ENCODE measurements at places on chromosomes 1 and 21. TPM values are rescaled to one million over a fixed set of nuclear protein-coding genes. Genes with fewer than 3 reads are reported as not detected.

DNA sequence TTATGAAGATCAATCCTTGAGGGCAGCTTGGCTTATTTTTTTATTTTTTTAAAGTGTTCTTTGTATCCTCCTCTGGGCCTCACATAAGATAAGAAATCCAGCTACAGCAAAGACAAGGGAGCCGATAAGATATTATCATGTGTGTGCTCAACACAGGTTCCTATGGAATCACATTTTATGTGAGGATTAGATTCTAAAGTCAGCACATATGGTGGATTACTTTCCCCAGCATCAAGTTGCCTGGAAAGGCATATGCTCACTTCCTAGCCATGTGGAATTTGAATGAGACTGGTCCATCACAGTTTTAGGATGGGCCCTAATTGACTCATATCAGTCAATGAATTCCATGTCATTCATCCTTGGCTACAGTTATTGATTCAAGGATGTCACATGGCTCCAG, 456.9 kb upstream of the LRRC7 start:
- no peak overlapping the region for H3K4me3 ChIP-seq
- H3K27me3 ChIP-seq, result no peaks in the 10 kb centered on the region
- H3K27ac ChIP-seq, result no peak overlapping the region
- no peaks in the 10 kb centered on the region for H3K4me1 ChIP-seq
- no peaks in the 10 kb centered on the region for H3K36me3 ChIP-seq
- no peak for DNase-seq

DNA sequence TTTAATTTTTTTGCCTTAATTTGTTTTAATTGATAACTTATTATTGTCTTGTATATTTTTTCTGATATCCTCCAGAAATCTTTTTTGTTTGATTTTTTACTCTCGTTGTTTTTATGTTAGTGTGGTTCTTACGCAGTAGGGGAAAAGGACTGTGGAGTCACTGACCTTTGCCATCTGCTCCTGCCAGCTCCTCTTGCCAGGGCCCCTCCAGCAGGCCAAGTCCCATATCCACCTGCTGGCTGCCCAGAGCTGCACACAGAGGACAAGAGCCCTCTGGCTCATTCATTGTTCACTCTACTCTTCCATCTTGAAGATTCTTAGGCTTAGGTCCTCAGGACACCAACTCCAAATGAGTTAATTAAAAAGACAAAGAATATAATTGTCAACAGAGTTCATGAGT, 316.4 kb upstream of the DUSP10 start:
- no peak overlapping the region for H3K4me3 ChIP-seq
- no peak for DNase-seq
- no peak overlapping the region for H3K27ac ChIP-seq
- H3K27me3 ChIP-seq, result no peaks in the 10 kb centered on the region

DNA sequence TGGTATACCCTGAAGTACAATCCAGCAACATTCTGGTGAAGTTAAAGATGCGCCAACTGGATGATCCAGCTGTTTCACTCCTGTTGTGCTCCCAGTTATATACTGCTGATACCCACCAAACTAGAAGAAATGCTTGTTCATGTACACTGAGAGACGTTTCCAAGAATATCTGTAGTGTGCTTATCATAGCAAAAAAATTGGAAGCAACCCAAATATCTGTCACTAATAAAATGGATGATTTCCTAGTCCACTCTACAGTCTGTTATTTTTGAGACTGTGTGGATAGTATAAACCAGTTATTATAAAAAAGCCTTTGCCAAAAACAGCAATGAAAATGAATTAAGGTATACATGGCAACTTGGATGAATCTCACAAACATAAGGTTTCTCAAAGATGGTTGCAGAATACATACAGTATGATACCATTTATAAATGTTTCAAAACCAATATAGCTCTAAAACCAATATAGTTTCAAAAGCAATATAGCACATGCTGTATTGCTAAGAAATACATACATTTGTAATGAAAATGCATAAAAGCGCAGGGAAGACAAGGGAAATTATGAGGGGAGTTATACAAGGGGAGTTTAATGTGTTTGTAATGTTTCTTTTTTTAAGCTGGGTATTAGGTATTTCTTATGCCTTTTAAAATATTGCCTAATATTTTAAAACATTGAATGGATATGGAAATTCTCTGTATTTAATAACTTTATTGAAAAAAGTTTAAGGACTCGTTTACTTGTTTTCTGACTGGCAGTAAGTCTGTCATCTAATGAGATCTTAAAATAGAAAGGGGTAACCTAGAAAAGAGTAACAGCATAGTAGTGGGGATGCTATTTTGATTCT, 36.5 kb downstream of the GPSM2 start:
- H3K4me3 ChIP-seq, result no peak overlapping the region
- no peak overlapping the region for H3K27ac ChIP-seq
- H3K27me3 ChIP-seq, result no peaks in the 10 kb centered on the region
- DNase-seq, result no peak

GRCh38 chr21:26169611-26170470, 729 bp downstream of the APP start:
- H3K4me3 ChIP-seq, result peak overlapping the region; percentile 90
- peak; percentile 63 for DNase-seq
- peaks cover 2% of the 10 kb centered on the region for H3K27me3 ChIP-seq
- peak overlapping the region; percentile 73 for H3K27ac ChIP-seq
- H3K36me3 ChIP-seq, result no peaks in the 10 kb centered on the region

- no peak overlapping the region for H3K4me3 ChIP-seq
- H3K4me1 ChIP-seq, result no peaks in the 10 kb centered on the region
- peaks cover 3% of the 10 kb centered on the region for H3K36me3 ChIP-seq
- no peaks in the 10 kb centered on the region for H3K27me3 ChIP-seq
These were observed 35.6 kb upstream of the SAMD13 start for GRCh38 chr1:84265867-84266266.

GRCh38 chr1:168598892-168599291, 22.5 kb downstream of the XCL1 start:
- no peak for DNase-seq
- H3K27ac ChIP-seq, result no peak overlapping the region
- no peaks in the 10 kb centered on the region for H3K27me3 ChIP-seq
- H3K4me1 ChIP-seq, result peaks cover 9% of the 10 kb centered on the region

DNA sequence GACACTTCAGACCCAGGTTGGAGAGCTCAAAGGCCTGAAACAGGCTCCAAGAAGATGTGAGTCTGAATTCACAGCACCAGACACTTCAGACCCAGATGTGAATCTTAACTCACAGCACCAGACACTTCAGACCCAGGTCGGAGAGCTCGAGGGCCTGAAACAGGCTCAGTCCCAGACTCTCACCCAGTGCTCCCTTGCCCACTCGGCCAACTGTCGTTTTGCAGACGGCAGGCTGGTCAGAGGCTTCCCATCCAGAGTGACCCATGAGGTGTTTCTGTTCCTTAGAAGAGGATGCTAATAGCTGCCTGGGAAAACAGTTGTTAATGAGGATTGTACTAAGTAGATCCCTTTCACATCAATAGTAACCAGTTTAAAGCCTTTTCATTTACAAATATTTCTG, 88.4 kb downstream of the ADARB1 start:
- no peaks in the 10 kb centered on the region for H3K4me1 ChIP-seq
- no peaks in the 10 kb centered on the region for H3K27me3 ChIP-seq
- H3K27ac ChIP-seq, result no peak overlapping the region
- peaks cover 3% of the 10 kb centered on the region for H3K36me3 ChIP-seq
- DNase-seq, result no peak

Gene TATDN3
- total RNA-seq, result 18.6 TPM

Gene KCNE2
- total RNA-seq, result not detected

Gene FMO3
- not detected for total RNA-seq

Gene CHTOP
- total RNA-seq, result 105 TPM
